EL (cell line): ENCODE measurements at places on chromosomes 12 and 14.
A peak's percentile ranks its signal among the peaks of the same experiment; 100 is the strongest.

DNA sequence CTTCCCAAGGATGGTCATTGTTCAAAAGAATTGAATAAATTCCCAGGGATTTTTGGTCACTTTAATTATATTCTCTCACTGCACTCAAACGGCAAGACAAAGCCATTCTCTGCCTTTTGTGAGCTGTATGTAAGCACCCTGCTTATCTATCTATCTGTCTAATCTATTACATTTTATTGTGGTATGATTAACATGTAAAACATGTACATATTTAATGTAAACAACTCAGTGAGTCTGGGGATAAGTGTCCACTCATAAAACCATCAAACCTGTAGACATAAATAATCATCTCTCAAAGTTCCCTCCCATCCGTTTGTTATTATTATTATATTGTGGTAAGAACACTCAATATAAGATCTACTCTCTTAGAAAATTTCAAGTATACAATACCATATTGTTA, 167.1 kb downstream of the CAND1 start:
- DNase-seq, result peak; percentile 47

- no peak for DNase-seq
Measured at GRCh38 chr12:12481631-12482030, 81.0 kb downstream of the DUSP16 start.

DNA sequence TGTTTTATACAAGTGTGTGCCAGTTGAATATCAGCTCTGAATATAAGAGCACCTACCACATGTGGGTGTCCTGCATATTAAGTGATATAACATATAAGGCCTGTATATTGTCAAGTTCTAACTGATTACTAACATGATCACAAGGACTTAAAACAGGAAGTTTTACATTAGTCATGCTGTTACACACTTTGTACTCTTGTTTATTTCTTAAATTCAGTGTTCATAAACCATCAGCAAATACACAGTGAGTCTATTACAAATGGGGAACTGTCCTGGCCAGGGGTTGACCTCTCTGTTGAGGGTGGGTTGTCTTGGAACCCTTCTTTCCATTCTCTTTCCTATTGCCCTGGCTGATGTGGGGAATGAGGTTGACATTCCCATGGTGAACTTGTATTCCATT, 19.1 kb downstream of the HELB start:
- no peak for DNase-seq

DNA sequence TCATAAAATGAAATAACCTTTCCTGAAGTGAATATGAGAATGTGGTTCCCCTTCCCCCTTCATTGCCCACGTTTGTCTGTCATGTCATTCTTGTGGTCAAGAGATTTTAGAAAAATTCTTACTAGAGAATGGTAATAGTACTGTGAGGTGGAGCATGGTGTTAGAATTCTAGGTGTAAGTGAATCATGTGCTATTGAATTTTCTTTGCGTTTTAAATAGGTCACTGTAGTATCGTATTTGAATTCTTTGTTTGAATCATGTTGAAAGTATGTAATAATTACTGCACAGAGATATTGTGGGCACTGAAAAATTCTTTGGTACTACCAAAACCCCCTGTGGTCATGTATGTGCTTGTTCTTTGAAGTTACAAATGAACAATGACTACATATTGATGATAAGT, 49.9 kb downstream of the FUT8 start:
- peak; percentile 81 for DNase-seq

DNA sequence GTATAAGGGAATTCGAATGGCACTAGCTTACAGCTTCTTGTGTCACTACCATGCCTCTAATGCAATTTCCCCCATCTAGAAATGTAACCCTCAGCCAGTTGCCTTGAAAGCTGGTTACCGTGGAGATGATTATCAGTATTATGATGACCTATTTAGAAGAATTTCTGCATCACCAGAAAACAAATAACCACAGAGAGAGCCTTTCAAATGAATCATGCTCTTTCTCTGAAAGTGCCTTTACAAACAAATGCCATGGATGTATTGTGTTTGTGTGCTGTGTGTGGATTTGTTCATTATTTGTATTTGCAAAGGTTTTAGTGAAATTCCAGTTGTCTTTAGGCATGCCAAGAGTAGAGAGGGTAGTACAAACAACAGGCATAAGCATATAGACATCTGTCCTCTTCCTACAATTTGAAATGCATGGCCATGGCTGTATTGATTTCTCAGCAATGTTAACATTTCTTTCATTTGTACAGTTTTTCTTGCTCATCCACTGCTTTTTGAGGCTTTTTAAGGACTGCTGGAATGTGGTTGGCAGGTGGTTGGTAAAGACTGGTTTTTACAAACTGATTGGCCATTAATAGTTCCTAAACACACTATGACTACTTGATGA, 266.5 kb downstream of the PAWR start:
- DNase-seq, result peak; percentile 93
